ENCODE measurements at places on chromosomes 1 and 21.

DNA sequence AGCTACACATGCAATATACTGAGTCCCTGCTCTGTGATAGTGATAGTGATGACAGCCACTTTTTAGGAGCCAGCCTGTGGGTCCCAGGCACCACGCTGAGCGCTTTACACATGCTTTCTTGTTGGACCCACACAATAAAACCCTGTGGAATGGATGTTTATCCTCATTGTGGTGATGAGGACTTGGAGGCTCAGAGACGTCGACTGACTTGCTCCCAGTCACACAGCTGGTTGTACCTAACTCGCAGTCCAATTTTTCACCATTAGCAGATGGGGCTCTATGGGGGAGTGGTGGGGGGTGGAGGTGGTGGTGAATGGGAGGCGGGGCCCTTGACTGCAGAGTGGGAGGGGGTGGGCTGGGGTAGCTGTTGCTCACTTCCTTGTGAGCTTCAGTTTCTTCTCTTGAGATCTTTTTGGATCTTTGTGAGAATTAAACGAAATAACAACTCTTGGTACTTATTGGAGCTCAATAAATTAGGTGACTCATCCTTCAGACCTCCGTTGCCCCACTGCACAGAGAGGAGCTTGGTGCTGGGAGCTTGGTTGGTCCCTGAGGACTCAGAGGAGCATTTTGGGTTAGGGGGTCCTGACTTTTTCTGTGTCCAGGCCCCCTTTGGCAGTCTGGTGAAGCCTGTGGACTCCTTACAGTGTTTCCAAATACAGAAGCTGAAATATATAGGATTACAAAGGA lies 61.8 kb upstream of the CD1D start:
- H3K36me3 ChIP-seq = no peaks in the 10 kb centered on the region
- DNase-seq = no peak
- peaks cover 58% of the 10 kb centered on the region for H3K27me3 ChIP-seq
- no peak overlapping the region for H3K4me3 ChIP-seq
- H3K27ac ChIP-seq = no peak overlapping the region
- H3K4me1 ChIP-seq = peaks cover 16% of the 10 kb centered on the region

DNA sequence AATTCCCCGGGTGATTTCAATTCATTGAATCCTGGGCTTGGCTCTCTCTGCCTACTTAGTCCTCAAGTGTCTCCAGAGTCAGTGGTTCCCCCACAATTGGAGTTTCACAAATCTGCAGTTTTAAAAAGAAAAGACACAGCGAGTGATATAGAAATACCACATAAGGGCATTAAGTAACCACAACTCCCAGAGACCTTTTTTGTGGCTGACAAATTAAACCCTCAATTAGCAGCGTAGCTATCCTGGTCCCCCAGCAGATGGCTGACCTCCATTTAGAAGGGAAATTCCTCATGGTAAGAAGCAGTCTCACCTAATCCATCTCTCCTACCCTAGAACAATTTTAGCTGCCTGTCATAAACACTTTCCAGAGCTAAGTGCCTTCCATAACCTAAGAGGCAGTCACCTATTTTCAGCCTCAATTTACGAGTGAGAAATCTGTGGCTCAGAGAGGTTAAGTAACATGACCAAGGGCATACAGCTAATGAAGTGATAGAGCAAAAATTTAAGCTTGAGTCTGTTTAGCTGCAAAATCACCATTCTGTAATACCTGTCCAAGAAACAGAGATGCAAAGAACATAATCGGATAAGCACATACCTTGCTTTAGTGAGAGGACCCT lies 56.0 kb upstream of the NBPF3 start:
- no peak overlapping the region for H3K4me3 ChIP-seq
- H3K4me1 ChIP-seq = peaks cover 7% of the 10 kb centered on the region
- H3K27me3 ChIP-seq = peaks cover 22% of the 10 kb centered on the region
- no peak overlapping the region for H3K27ac ChIP-seq
- DNase-seq = no peak

DNA sequence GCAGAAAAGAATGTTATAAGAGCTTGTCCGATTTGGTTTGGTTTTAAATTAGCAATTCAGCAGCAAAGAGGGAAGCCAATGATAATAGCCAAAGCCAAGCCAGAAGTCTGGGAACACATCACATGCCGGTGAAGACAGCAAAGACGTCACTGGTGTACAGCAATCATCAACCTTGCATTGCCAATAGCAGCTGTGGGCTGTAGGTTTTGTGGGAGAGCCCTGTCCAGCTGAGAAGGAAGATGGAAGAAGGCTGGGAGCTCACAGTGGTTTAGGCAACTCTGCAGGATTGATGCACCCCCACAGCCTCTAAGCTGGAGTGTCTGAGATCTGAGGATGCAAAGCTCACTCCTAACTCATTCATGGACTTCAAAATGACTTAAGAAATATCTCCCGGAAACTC lies 338.7 kb downstream of the SIPA1L2 start:
- H3K36me3 ChIP-seq = no peaks in the 10 kb centered on the region
- no peak overlapping the region for H3K4me3 ChIP-seq
- H3K27ac ChIP-seq = no peak overlapping the region
- DNase-seq = no peak

DNA sequence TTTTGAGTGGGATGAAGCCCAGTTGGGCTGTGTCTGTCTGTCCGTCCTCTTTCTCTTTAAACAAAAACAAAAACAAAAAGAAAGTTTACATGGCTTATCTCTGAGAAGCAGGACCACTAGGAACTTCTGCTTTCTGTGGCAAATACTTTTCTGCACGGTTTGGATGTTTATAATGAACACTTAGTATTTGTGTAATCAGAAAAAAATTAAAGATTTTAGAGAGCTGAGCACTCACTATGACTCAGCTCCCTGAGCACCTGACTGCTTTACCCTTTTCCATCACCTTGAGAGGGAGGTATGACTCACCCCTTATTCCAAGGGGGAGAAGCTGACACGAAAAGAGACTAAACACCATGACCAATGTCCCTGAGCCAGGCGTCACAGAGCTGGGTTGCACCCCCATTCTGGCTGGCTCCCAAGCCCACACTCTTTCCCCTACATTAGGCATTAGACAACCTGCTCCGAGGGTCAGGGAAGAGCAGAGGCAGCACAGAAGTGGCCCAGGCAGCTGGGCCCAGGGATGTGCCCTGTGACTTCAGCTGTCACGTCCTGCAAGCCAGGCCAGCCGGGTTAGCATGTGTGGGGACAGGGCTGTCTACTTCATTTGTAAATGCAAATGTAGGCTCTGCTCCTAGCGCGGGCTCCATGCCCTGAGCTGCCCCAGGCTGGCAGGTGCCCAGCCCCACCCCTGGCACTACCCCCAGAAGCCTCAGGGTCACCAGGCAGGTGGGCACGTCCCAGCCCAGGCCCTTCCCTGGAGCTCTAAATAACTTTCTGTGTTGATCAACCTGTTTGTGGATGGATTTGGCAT lies 30.4 kb downstream of the RAP1GAP start:
- H3K4me1 ChIP-seq = peaks cover 13% of the 10 kb centered on the region
- no peak overlapping the region for H3K4me3 ChIP-seq
- peak; percentile 27 for DNase-seq
- peaks cover 19% of the 10 kb centered on the region for H3K27me3 ChIP-seq

- H3K4me1 ChIP-seq = no peaks in the 10 kb centered on the region
- no peaks in the 10 kb centered on the region for H3K36me3 ChIP-seq
Measured at GRCh38 chr1:79792219-79792930, 785.8 kb upstream of the ADGRL4 start.

DNA sequence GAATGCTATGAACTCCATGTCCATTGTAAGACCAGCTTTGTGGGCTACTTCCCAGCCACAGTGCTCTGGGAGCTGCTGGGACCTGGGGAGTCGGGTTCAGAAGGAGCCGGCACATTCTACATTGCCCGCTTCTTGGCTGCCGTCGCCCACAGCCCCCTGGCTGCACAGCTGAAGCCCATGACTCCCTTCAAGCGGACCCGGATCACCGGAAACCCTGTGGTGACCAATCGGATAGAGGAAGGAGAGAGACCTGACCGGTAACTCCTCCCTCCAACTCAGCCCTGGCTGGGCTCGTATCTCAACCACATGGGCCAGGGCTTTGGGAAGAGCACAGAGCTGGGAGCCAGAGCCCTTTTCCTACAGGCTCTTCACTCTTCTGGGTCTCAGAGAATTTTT lies 15.4 kb downstream of the MOV10 start:
- H3K27me3 ChIP-seq = no peaks in the 10 kb centered on the region
- H3K27ac ChIP-seq = no peak overlapping the region
- peaks cover 3% of the 10 kb centered on the region for H3K4me1 ChIP-seq
- peaks cover 20% of the 10 kb centered on the region for H3K36me3 ChIP-seq

DNA sequence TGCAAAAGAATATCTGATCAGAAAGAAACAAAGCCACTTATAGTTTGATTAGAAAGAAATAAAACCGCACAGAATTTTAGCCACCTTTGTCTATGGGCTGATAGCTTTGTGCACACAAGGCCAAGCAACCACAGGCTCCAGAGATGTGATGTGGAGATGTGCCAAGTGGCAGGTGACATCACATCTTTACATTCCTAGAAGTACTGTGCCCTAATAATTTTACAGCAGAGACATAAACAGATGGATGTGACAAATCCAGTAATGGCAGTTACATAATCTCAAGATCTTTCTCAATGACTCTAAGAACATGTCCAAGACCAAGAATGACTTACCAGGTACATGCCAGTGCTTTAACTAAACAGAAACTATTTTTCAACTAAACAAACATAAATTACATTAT lies 159.5 kb downstream of the LTN1 start:
- no peak overlapping the region for H3K4me3 ChIP-seq
- no peaks in the 10 kb centered on the region for H3K27me3 ChIP-seq
- peaks cover 1% of the 10 kb centered on the region for H3K36me3 ChIP-seq
- peaks cover 69% of the 10 kb centered on the region for H3K4me1 ChIP-seq
- no peak for DNase-seq

- peaks cover 22% of the 10 kb centered on the region for H3K4me1 ChIP-seq
- no peak overlapping the region for H3K4me3 ChIP-seq
- no peak overlapping the region for H3K27ac ChIP-seq
- H3K36me3 ChIP-seq = no peaks in the 10 kb centered on the region
- no peak for DNase-seq
Measured at GRCh38 chr1:36208978-36209703, 15.1 kb upstream of the THRAP3 start.

DNA sequence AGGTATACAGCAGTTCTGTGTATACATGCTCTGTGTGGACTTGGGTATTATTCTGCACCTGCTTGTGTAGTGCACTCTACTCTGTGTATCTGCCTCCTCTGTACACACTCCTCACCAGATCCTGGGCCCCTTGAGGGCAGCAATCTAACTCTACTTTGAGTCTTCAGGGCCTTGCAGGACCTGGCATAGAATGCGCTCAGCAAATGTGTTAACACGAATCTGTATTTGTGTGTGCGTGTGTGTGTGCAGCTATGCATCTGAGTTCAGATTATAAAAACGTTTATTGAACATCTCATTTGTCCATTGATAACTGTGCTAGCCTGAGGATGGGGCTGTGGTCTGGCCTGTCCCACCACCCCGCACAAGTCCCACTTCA lies 3.9 kb upstream of the MEF2D start:
- H3K27ac ChIP-seq = peak overlapping the region; percentile 95
- peak overlapping the region; percentile 65 for H3K4me3 ChIP-seq
- H3K4me1 ChIP-seq = peaks cover 75% of the 10 kb centered on the region
- H3K36me3 ChIP-seq = peaks cover 2% of the 10 kb centered on the region
- DNase-seq = no peak

GRCh38 chr1:208165659-208166058 lies 78.5 kb downstream of the PLXNA2 start:
- no peaks in the 10 kb centered on the region for H3K36me3 ChIP-seq
- DNase-seq = no peak
- no peaks in the 10 kb centered on the region for H3K4me1 ChIP-seq
- H3K27ac ChIP-seq = no peak overlapping the region
